ENCODE measurements at places on chromosomes 16 and 17.

- no peak for DNase-seq
Measured at GRCh38 chr16:86018941-86019340, 120.0 kb downstream of the IRF8 start.

- peak; percentile 31 for DNase-seq
Measured at GRCh38 chr17:57752031-57752905, 7.2 kb upstream of the CCDC182 start.

GRCh38 chr17:40331743-40332641, 23.0 kb downstream of the RARA start:
- DNase-seq, result peak; percentile 75

DNA sequence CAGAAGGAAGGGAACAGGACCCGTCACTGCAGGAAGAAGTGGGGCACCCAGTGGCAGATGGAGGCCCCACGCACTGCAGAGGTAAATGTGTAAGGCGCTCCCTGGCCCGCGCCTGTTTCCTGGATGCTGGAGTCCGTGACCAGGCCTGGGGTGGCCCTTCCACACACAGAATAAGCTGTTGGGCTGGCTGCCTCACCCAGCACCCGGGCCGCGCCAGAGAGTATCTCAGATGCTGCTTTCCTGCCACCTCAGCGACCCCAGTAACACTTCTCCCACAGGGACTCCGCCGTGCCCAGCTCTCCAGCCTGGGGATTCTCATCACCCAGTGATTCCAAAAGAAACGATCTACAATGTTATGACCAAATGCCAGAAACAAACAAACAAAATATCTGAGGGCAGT, 1993.1 kb downstream of the TP53TG3F start:
- DNase-seq, result no peak

All from Ammon's horn (tissue), 1 donor.